Endothelial cell (in vitro differentiated cells): ENCODE measurements at places on chromosomes 7 and 10.

DNA sequence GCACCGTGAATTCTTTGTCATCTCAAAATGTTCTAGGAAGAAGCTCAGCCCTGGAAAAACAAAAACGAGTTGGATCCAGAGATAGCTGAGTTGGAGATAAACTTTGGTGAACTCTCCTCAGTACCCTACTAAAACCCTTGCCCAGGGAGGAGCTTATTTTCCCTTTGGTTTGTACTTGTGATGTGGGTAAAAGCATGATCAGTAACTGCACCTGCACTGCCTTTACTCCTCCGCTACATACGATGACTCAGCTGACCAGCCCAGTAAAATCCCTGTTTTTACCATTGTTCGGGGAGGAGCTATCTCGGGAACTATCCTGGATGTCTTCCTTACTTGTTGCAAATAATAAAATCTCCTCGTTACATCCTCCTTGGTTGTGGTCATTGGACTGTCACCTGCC lies 359.3 kb downstream of the SH2D4B start:
- no peak for DNase-seq

DNA sequence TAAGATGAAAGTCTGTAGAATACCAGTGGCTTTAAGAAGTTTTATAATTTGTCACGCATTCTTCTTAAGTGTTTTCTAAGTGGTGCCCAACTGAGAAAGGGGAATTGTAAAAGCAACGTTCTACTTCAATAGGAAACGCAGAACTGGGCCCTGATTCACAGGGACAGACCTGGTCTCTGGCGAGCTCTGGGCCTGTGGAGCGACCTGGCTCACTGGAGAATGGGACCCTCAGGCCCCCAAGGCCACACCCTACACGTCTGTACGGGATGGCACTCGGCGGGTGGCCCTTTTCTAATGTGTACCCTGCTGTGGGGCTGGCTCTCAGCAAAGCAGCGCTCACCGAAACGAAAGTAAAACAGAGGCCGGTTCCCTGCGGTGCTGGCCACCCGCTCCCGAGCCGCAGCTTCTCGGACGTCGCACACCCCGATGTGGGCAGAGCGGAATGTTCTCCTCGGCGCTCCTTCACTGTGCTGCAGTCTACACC lies 205.0 kb downstream of the DIP2C start:
- DNase-seq, result no peak

GRCh38 chr7:138669364-138669763 lies 31.8 kb downstream of the SVOPL start:
- DNase-seq, result no peak

DNA sequence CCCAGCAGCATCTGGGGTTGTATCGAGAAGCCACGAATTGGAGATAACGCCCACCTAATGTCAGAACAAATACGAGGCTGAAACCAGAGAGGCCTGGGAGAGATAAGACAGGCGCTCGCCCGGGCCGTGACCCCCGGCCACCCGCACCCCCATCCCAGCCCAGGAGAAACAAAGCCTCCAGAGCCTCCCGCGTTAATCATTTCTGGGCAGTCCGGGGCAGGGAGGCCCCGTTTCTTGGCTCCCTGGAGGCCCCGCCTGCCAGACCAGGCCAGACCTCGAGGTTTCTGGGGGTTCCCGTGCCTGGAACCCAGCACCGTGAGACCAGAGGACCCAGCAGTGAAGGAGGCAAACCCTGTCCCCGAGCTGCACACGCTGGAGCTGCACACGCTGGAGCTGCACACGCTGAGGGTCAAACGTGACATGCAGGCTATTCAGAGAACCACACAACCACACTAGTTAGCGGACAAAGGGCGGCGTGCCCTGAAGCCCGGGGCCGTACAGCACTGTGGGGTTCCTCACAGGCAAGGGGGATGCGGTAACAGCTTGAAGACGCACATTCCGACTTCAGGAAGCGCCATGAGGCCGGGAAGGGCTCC lies 53.4 kb downstream of the FOXL3 start:
- DNase-seq, result no peak

- no peak for DNase-seq
These were observed 15.9 kb downstream of the ITPRIP start for GRCh38 chr10:104322416-104322782.

DNA sequence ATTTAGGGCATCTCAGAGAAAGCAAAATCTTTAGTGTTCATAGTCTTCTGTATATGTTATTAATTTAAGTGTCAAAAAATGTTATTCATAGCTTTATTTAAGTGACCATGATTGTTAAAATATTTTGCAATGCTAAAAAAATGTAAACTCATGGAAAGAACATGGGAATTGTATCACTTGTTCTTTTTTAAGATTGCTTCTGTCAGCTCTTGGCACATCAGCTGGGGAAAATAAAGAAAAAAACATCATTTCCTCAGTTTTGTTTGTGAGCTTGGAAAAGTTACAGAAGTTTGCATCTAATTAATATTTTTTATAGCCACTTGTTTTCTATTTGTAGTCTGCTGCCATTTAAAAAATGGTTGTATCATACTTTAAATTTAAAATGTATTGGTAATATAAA lies 285.9 kb upstream of the CSTF2T start:
- no peak for DNase-seq

DNA sequence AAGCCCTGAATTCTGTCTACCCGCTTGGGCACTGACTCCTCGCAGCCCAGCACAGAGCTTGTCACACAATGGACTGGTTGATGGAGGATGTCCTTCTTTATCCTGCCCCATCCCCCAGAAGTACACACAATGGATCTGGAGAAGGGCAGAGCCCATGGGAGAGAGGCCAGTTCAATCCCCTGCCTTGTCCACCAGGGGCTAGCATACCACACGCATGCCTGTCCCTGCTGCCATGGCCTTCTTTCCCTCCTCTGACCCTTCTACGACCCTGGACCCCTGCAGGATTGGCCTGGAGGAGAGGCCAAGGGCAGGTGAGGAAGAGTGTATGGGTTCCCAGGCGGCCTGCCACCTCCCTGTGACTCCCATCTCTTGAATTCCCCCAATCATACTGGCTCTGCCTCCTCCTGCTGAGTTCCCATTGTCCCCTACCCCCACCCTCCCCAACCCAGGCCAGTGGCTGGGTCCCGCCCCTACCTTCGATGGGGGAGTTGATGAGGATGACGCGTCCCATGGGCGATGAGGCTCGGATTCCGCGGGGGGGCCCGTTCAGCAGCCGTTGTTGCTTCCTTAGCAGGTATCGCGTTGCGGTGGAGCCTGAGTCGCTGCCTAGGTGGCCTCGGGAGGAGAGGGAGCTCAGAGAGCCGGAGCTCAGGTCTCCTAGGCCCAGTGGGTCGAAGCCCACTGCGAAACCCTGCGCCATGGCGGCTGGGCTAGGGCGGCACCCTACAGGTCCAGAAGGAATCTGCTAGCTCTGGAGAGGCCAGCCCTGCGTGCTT lies 1.2 kb downstream of the PDZD7 start:
- peak; percentile 44 for DNase-seq

DNA sequence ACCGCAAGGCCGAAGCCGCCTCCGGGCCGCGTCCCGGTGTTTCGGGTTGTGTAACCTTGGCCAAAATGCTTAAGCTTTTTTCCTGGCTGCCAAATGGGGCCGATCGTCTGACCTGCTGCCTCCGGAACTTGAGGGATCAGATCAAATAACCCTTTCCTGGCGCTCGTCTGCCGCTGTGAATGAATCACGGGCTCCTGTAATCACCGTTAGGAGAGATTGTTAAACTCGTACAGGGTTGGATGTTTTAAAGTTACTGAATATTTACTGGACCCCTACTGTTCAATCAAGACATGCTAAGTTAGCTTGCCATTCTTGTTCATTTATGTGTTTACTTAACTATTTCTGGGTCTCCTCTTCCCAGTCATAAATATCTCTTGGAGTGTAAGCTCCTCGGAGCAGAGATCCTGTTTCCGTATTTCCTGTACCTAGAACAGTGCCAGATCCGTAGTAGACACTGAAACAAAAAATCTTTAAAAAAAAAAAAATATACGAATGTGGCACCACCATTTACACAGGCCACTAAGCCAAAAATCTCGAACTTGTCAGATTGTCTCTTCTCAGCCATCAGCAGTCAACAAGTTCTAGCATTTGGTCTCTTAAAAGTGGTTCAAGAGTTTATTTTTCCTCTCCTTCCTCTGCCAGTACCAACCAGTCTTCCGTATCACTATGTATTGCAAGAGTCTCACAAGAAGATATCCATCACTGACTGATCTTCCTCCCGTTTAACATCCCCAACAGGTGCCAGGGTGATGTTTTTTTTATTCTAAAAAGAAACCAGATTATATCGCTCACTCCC lies 650 bp upstream of the TM9SF3 start:
- DNase-seq, result no peak

GRCh38 chr10:98344589-98345038 lies 70.4 kb downstream of the PYROXD2 start:
- no peak for DNase-seq

GRCh38 chr10:10911471-10911921 lies 106.2 kb upstream of the CELF2 start:
- DNase-seq, result no peak

DNA sequence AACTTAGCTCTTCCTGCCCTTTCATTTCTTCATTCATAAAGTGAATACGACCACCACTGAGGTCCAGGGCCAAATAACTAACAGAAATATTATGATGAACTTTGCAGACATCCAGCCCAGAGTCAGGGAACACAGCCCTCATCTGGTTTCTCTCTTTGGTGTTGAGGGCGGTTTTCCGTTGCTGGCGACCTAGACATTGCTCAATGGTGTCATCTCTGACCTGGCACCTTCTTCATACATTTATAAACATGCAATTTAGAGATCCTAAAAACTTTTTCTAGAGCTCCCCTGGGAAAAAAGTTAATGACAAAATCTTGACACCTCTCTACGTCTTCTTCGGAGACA lies 324 bp upstream of the TET1 start:
- no peak for DNase-seq

- no peak for DNase-seq
These were observed 38.6 kb downstream of the CDC14C start for GRCh38 chr7:48962821-48963505.

DNA sequence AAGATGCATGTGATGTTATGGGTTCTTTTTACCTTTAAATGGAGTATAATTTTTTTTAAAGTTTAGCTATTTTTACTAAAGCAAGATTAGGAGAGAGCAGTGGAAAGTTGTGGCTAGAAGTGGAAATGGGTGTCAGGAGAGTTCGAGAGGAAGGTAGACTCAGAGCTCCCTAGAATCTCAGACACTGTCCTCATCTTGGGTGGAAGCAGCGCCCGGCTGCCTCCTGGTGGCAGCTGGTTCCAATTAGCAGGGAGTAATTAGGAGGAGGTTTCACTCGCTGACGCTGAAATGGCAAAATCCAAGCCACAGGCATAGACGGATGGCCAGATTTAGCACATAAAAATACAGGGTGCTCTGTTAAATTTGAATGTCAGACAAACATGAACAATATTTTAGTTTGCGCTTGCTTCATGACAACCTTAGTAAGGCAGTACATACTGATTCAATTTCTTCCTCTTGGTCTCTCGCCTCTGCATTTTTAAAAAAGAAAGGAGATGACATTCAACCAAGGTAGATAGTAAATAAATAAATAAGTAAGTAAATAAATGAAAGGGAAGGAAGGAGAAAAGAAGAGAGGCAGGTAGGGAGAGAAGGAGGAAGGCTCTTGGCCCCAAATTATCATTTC lies 58.5 kb downstream of the LGI1 start:
- peak; percentile 72 for DNase-seq

DNA sequence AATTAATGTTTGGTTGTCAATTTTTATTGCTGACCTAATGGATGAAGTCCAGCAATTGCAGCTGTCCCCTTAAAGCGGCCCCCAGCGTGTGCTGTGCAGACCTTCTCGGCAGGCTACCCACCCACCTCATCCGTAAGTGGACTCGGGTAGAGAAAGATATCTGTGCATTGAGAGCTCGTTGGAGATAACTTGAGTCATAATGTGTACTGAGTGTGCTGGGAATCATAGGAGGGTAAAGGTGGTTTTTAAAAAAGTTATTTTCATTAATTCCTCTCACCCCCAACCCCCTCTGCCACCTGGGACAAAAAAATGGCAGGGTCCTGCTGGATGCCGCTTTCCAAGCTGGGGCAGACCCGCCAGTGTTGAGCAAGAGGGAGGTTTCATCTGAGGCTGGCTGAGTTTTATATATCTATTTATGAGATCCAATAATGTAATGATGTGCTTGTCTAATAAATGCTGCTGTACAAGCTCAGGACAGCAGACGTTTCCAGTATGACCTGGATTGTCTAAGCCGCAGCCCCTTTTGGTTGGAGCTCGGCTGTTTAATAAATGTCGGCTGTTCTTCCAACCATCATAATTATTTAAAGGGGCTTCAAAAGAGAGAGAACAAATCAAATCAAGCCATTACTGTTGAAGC lies 119.1 kb downstream of the NKX6-2 start:
- no peak for DNase-seq

- no peak for DNase-seq
These were observed 9.4 kb downstream of the PDK4 start for GRCh38 chr7:95586951-95587301.

- DNase-seq, result no peak
These were observed 16.2 kb downstream of the RBP3 start for GRCh38 chr10:47364366-47364765.

- no peak for DNase-seq
These were observed 21.3 kb downstream of the WNT8B start for GRCh38 chr10:100483876-100484666.

DNA sequence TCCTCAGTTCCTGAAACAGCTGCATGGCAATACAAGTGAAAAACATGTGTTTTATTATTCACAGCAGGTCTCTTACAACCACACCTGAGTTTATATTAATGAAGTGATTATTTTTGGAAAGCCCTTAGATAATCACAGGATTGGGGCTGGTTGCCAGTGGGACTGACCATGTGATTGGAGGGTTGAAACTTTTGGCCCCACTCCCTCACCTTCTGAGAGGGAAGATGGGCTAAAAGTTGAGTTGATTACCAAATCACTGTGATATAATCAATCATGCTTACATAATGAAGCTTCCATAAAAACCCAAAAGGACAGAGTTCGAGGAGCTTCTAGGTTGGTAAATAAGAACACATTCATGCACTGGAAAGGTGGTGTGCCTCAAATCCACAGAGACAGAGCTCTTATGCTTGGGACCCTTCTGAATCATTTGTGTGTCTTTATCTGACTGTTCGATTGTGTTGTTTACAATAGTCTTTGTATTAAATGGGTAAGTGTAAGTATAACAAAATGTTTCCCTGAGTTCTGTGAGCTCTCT lies 393.9 kb downstream of the RPS24 start:
- DNase-seq, result no peak
